Vein endothelial cell (primary cell): ENCODE measurements at places on chromosomes 12 and 14. TPM values are rescaled to one million over a fixed set of nuclear protein-coding genes. Genes with fewer than 3 reads are reported as not detected.

The ARL6IP4 gene
- total RNA-seq: 198 and 213 TPM in 2 replicates

The SOCS2 gene
- 12.1 and 20.8 TPM in 2 replicates for total RNA-seq

The SERPINA12 gene
- total RNA-seq: not detected in 2 replicates

The HHIPL1 gene
- total RNA-seq: 2.9 and 3.3 TPM in 2 replicates

The USP30 gene
- 11.2 and 14.4 TPM in 2 replicates for total RNA-seq

The SYNDIG1L gene
- total RNA-seq: not detected in 2 replicates

The MUCL1 gene
- not detected in 2 replicates for total RNA-seq

The KRT76 gene
- not detected in 2 replicates for total RNA-seq

The SIX6 gene
- total RNA-seq: not detected in 2 replicates

The TMEM106C gene
- 52.6 and 74.8 TPM in 2 replicates for total RNA-seq

The MANSC4 gene
- total RNA-seq: 0.33 TPM in 1 of 2 replicates, not detected in the other

The ANKRD33 gene
- total RNA-seq: 0.29 and 0.33 TPM in 2 replicates

The EID3 gene
- 6.5 and 11.4 TPM in 2 replicates for total RNA-seq

The CRACR2A gene
- 15.7 and 18.3 TPM in 2 replicates for total RNA-seq

The MYO1H gene
- not detected in 2 replicates for total RNA-seq

The OTUB2 gene
- 1.6 and 2.3 TPM in 2 replicates for total RNA-seq

The PSMB5 gene
- total RNA-seq: 184 and 233 TPM in 2 replicates

The TNFAIP2 gene
- total RNA-seq: 75.9 and 95.0 TPM in 2 replicates

The AICDA gene
- total RNA-seq: not detected in 2 replicates

The CLEC1B gene
- not detected in 2 replicates for total RNA-seq

The LMO3 gene
- under 0.01 TPM in 1 of 2 replicates, not detected in the other for total RNA-seq

The FAM186B gene
- 0.48 and 0.65 TPM in 2 replicates for total RNA-seq

The ESRRB gene
- not detected in 2 replicates for total RNA-seq

The ZNF891 gene
- 0.86 and 0.98 TPM in 2 replicates for total RNA-seq

The ERC1 gene
- total RNA-seq: 34.7 and 35.3 TPM in 2 replicates

The CCDC196 gene
- not detected in 2 replicates for total RNA-seq

The NTS gene
- not detected in 2 replicates for total RNA-seq

The KRT71 gene
- total RNA-seq: not detected in 2 replicates
